ENCODE measurements at places on chromosomes 3 and 15.

DNA sequence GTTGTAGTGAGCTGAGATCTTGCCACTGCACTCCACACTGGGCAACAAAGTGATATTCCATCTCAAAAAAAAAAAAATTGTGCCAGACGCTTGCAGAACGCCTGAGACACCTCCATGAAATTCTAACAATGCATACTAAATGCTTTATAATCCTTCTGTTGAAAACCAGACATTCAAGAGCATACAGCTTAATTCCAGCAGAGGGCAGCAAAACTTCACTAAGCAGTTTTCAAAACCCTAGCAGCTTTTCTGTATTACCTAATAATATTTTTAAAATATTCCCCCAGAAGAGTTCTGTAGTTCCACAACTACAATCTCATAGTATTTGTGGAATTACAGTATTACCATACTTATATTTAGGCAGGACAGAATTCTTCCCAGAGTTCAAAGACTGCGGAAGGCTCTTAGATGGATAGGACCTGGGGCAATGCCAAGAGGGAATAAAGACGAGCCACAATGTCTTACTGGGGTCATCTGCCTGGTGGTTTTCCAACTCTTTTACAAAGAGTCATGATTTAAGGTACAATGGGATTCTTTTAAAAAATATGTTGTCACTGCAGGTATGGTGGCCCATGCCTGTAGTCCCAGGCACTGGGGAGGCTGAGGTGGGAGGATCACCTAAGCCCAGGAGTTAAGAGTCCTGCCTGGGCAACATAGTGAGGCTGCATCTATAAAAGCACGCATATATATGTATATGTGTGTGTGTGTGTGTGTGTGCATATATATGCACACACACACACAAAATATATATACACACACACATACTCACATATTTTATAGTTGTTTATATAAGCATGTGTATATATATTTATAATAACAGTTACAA is 19.6 kb upstream of the TASOR start:
- peak; percentile 44 for DNase-seq

DNA sequence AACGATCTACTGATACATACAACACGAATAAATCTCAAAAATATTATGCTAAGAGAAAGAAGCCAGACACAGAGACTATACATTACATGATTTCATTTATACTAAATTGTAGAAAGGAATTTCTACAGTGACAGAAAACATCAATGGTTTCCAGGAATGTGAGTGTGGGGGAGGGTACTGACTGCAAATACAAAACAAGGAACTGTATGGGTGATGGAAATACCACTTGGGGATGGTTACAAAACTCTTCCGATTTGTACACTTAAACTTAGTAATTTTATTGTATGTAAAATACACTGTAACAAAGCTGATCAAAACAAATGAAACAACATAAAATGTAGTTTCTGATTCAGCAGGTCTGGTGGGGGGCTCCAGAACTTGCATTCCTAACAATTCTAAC is 45.8 kb upstream of the IP6K2 start:
- no peak for DNase-seq

DNA sequence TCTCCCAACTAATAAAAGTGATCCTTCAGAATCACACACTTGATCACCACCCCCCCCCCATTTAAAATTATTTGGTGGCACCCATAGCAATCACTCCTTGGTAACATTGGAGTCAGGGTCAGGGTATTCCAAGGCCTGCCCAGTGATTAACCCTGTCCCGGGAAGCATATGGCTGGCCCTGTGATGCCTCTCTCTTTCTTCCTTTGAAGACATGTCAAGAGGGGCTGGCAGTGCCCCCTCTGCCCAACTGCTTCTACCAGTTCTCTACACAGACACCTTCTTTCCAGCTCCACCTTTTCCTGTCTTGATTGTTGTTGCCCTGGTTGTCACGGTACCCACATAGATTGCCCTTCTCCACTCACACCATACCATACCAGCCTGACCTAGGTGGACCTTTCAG is 30.9 kb upstream of the MANF start:
- DNase-seq: no peak

DNA sequence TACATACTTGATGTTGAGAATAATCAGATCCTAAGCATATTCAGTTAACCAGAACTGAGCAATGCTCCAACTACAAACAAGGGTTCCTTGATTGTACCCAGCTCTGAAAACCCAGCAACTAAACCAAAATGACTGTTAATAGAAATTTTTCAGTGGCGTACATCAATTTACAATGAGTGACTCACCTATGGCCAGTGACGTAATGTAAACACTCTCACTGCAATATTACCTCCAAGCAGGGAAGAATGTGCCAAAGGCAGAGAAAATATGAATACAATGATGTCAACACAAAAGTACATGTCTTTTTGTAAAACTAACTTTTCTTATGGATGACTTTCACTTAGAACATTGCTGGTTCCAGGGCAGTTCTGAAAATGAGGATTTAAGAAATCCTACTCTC is 611.3 kb downstream of the EDEM1 start:
- DNase-seq: no peak

DNA sequence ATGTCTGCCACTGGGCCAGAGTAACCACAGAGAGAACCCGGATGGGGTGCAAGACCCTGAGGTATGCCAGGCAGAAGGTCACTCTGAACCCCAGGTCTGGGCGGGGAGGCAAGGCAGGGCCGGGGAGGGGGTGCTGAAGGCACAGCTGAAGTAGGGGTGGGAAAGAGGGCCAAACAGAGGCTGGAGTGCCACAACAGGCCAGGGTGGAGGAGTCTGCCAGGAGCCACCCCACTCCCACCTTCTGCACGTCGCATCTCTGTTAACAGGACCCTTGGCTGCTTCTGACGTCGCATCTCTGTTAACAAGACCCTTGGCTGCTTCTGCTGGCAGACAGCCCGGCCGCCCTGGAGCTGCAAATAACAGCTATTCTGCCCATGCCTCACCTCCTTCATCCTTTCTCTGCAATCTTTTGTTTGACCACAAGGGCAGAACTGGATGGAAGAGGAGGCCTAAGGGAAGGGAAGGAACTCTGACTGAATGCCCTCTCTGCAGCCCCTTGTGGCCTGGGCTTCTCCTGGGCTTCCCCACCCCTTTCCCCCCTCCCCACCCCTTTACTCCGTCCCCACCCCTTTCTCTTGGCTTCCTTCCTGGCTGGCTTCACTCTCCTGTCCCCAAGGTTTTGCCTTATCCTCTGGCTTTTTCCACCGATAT is 20.6 kb upstream of the FBLN2 start:
- DNase-seq: no peak

DNA sequence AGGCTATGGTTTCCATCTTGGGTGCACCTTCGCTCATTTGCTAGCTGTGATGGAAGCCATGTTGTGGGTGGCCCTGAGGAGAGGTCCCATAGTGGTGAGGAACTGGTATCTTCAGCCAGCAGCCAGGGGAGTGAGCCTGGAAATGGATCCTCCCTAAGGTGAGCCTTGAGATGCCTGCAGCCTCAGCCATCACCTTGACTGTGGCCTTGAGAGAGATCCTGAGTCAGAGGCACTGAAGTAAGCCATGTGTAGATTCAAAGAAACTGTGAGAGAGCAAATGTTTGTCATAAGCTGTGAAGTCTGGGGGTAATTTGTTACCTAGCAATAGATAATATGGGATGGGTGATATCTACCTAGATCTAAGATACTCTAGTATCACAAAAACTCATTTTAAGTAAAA is 105.3 kb downstream of the SNRK start:
- no peak for DNase-seq

DNA sequence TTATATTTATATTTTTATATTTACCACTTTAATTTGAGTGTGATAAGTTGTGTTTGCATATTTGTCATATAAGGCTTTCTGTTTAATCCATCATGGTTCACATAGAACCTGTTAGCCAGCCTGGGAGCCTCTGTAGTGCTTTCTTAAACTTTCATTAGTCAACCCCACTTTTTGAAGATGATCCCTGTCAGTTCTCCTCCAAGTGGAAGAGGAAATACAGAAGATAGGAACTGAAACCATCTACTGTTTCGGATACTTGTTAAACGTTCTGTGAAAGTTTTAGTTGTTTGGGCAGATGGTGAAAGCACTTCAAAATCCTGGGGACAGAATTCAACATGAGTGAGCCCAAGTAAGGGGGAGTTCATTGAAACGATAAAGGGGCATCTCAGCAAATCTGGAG is 4.6 kb upstream of the SAMMSON start:
- no peak for DNase-seq

DNA sequence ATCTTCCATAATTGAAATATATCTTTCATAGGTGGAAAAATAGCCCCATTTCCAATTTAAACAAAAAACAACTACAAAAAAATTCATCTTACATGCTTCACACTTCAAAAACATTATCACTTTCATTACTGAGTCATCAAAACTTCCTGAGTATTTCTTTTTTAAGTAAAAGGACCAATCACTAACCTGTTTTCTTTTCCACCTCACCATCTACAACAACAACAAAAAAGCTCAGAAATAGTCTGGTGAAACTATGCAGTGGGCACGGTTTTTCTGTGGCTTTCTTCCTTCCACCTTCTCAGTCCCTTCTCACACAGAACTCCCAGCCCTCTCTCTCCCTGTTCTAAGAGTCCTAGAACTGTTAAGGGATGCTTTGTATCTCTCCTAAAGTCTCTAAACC is 20.3 kb upstream of the TNIK start:
- DNase-seq: no peak

DNA sequence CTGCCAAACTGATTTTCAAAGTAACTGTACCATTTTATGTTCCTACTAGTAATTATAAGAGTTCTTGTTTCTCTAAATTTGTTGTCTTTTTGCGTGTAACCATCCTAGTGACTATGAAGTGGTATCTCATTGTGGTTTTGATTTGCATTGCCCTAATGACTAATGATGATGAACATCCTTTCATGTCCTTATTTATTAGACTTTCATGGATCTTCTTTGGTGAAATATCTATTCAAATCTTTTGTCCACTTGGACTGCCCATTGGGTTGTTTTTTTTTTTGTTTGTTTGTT is 3.6 kb downstream of the OXSR1 start:
- DNase-seq: no peak

GRCh38 chr3:106092792-106093191 is 224.0 kb upstream of the CBLB start:
- no peak for DNase-seq

- no peak for DNase-seq
Observed at GRCh38 chr15:29873947-29874411, 51.7 kb upstream of the TJP1 start.

DNA sequence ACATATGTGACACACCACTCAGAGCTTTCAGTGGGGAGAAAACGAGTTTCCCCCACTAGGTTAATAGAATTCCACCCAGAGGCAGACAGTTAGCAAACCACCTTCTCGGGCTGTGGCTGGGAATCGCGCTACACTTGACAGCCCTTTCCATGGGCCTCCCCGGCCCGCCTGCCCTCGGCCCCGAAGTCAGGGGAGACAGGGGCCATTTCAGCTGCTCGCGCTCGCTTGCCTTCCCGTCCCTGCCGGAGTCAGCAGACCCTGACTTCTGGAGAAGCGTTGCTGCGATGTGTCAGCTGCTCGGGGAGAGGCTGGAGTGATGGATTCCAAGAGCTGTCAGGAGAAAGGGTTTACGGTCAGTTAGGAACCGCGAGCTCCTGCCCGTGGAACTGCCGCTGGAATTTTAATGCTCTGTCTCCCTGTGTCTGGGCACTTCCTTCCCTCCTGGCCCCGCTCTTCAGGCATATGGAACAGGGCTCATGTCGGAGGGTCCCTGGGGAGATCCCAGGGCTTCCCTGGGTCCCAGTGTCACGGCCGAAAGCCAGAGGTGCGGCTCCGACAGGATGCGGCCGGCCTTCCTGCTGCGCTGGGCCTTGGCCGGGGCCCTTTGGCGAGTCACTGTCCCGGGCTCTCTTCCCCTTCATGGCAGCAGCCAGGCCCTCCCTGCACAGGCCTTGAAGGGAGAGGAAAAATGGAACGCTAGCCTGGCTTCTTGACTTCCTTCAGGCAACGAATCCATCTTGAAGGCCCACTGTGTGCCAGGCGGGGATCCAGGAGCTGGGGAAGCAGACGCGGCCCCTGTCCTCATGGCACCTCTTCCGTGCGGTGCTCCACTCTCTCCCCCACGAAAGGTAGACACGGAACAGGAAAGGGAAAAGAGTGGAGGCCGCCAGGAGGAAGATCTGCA is 38.4 kb upstream of the VPS8 start:
- DNase-seq: no peak

- DNase-seq: no peak
Observed at GRCh38 chr3:25430287-25430934, 2.3 kb downstream of the RARB start.

DNA sequence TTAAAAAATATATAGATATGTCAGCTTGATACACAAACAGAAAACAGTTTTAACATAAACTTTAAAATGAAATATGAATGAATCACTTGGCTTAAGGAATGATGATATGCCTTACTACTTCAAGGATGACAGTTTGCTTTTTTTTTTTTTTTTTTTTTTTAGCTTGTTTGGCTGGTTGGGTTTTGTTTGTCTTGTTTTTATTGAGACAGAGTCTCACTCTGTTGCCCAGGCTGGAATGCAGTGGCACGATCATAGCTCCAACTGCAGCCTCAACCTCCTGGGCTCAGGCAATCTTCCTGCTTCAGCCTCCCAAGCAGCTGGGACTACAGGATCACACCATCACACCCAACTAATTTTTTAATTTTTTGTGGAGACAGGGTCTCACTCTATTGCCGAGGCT is 14.5 kb downstream of the LRRC2 start:
- DNase-seq: no peak

- no peak for DNase-seq
Observed at GRCh38 chr15:101540480-101541239, 51.2 kb upstream of the PCSK6 start.

DNA sequence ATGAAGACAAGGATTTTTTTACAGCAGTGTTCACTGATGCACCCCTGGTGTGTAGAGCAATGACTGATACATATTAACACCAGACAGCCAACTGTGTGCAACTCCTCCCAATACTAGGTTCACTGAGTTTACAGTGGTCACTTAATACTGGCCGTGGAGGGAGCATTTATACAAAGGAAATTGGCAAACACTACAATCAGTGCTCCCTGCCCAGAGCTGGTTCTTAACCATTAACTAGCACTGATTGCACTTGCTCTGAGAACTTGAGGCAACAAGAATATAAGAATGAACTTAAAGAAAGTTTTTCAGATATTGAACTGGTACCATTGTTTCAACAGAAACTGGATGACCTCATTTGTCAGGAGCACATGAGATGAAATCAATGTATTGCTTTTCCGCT is 110.6 kb downstream of the MAGI1 start:
- DNase-seq: no peak

- DNase-seq: no peak
Observed at GRCh38 chr15:70651303-70651845, 112.0 kb downstream of the UACA start.
